ENCODE measurements at places on chromosomes 4 and X.

DNA sequence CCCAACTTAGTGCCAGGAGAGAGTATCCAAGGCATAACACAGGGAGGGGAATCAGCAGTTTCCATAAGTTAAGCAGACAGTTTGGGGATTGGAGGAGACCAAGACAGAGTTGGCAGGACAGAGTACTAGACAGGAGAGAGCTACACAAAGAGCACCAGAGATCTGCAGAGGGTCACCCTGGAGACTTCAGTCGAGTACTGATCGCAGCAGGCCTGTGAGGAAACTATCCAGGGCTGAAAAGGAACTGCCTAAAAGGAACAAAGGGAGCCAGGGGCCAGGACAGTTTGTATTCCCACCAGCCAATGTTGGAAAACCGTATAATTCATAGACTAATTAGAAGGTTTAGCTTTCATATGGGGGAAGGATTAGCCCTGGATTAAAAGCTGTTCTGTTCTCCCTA lies 80.6 kb upstream of the ENPP6 start:
- no peak for DNase-seq

GRCh38 chr4:107863416-107863815 lies 38.7 kb downstream of the SGMS2 start:
- DNase-seq: no peak

GRCh38 chr4:164012396-164013027 lies 518.0 kb downstream of the TMA16 start:
- no peak for DNase-seq

DNA sequence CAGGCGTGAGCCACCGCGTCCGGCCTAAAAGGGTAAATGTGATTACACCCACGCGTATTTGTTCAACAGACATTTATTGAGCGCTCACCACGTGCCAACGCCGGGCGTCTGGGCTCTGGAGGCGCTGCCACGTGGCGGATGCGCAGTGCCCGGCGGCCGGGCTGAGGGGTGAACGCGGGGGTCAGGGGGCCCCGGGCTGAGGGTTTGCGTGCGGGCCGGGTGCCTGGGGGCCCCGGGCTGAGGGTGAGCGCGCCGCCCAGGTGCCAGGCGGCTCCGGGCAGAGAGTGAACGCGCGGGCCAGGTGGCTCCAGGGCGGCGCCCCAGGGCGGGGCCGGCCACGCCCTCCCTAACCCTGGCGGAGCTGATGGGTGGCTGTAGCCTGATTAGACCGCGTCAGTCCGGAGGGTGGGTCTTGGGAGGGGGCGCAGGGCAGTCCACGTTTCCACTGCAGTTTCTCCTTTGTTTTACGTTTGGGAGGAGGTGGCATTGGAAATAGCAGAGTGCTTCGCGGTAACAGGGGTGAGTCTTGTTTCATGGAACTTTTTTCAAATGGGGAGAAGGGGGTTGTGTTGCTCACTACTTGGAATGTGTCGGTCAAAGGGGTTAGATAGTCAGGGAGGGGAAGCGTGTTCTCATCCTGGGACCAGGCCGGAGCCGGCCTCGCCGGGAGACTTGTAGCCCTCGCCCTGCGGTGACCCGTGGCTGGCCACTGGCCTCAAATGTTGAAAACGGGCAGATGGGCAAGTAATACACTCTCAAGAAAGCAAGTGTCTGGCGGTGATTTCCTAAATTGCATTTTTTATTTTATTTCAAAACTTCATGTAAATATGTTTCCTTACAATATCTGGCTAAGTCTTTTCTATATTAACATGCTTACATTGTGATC lies at the start of gene ZFP42:
Gene ZFP42, plus strand, starts transcription at position 450 of the 886 bp plus-strand sequence. CDS start 7,037 bp downstream, outside the sequence.
- DNase-seq: no peak

- DNase-seq: no peak
These were observed 117.4 kb downstream of the TMA16 start for GRCh38 chr4:163611784-163612445.

DNA sequence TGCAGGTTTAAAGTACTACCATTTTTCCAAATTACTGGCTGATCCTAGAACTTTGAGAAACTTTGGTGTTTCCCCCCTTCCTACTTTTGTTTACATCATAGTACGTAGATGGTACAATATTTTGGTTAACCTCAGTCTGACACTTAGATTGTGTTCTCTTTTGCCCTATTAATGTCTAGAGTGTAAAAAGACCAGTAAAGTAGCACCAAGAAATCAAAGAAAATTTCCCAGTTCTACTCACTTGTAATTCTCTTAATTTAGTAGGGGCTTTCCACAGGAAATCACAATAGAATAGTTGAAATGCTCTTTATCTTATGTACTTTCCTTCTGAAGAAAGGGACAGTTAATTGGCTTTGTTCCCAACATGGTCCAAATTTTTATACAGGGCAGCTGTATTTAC lies 51.6 kb downstream of the NFKB1 start:
- DNase-seq: no peak

DNA sequence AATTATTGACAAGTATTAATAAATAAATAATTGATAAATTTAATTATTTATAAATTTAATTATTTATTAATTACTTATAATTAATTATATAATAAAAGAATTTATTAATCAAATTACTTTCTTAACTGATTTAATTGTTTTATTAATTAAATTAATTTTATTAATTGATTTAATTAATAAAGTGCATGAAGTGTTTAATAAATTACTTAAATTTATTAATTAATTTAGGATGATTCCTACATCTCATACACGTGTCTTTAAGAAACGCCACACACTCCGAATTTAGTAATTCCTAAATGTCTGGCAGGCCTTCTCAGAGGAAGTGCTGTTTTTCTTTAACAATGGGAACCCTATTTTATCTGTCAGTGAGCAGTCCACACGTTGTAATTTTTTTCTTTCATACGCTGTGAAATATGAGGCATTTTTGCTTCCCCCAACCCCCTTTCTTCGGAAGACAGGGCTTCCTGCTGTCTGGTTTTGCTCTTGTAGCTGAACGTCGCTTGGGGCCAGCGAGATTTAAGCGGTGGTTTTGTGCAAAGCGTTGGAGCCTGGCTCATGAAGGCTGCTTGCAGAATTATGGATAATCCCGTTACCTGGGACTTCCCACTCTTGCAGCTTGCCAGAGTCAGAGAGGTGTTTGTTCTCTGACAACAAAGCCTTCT lies 46.8 kb downstream of the CRLF2 start:
- DNase-seq: no peak

DNA sequence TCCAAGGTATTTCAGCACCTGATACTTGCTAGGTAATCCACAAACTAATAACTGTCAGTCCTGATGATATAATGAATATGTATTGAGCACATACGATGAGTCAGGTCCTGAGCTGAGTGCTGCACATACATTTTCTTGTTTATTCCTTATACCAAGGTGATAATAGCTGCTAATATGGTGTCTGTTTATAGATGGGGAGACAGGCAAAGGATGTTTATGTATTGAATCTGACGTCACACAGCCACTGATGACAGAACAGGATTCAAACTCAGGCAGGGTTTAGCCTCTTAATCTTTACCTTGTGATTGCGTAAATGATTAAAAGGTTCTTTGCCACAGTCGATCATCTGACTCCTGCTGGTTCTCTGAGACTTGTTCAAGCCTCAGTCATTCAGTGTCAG lies 609.9 kb upstream of the CPEB2 start:
- DNase-seq: no peak

DNA sequence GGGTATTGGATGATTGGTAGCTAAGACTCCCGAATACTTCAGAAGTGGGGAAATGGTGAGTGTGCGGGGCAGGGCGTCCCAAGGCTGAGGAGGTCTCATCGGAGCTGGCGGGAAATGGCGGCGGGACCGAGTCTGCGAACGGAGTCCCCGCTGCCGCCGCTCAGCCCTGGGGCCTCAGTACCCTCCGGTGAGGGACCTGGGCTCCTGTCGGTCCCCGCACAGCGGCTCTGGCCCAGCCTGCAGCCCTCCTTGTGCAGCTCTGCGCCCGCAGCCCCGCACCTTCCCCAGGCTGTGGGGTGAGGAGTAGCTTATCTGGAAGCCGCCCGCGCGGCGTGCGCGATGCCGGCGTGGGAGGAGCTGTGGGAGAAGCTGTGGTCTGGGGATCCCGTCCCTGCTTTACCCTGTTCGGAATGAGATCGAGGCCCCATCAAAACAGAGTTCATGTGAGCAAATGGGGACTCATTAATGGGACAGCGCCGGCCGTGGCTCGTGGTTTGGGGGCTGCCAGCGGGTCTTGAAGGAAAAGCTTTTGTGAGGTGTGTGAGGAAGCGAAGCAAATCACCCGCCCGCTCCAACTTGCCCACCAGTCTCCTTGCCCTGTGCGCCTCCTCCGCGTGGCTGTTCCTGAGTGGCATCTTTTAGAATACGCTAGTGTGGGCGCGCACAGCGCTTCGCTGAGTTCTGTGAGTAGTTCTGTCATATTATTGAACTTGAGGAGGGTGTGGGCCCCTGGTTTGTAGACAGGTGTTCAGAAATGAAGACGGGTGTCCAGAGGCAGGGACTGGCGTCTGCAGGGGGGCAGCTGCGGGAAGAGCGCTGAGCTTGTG lies 531 bp downstream of the ZNF141 start:
- DNase-seq: peak; percentile 40

DNA sequence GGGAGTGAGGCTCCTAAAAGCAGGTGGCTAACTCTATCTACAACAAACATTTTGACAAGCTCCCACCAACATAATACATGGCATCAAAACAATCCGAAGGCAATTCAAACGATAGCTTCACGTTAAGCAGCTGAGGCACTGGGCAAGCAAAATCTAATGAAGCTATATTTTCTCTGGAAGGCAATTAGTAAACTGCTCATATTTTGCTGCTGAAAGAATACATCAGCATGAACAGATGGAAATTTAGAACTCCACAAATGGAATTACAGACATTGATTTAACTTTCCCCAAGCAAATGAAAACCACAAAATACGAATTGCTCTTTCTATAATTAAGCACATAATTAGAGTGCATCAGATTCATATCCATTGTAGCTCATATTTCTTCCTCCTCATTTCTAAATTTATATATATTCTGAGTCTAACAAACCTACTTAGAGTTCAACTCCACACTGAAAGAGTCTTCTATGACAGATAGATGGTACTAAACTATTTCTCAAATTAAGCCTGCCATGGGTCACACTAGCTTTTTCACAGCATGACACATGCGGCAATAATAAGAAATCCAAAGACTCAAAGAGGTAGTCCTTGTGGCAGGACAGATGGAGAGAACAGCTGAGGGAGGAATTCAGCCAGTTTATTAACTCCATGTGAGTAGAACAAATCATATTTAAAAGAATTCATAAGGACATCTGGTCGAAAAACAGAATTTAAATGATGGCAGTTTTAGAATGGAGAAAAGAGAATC lies 305.4 kb downstream of the MAPK10 start:
- no peak for DNase-seq

DNA sequence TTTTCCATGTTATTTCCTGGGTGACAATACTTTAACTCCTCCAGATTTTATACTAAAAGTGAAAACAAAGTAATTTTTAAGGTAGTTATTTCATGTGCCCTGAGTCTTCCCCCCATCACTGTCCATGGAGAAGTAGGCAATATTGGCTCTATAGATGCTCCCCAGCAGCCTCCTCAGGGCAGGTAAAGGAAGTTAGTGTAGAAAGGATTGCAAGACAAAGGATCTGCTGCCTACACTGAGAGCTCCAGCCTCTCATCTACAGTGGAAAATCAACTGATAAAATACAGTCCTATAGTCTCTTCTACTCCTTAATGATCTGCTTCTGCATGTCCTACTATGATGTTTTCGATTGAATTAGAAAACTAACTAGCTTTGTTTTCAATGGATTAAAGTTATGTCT lies 8.5 kb downstream of the POU3F4 start:
- DNase-seq: no peak

GRCh38 chr4:55303760-55304165 lies 42.3 kb upstream of the SRD5A3 start:
- DNase-seq: no peak

- DNase-seq: no peak
These were observed 96.7 kb upstream of the FTHL17 start for GRCh38 chrX:31168551-31168950.

DNA sequence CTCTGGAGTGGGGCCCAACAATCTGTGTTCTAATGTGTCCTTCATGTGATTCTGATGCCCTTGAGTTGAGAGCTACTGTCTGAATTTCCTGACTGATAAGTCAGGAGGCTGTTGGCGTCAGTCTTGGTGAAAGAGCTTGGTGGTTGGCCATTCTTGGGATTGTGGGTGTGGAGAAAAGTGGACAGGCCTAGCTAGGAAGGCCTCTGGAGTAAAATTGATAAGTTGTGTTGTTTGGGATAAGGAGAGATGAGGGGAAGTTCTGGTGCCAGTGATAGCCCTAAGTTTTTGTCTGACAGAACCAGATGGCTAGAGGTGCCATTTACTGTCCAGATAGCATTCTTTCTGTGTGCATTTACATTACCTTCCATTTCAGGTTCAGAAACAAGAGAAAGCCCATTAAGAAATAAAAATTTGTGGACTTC lies 11.7 kb downstream of the NSD2 start:
- no peak for DNase-seq

DNA sequence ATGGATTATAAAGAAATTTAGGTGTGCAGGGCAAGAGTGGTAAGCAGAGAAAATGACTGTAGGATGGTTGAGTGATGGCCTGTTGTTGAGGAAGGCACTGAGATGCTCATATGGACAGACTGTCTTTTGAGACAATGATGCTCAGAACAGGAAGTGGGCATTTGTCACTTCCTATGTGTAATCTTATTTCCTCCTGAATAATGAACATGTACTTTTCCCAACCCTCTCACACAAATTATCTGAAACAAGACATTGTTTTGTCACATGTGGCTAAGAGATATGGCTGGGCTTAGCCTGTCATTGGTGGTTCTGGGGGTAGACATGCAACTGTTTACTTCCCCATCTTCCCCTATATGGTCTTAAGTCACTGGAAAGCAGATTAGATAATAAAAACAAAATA lies 240.5 kb downstream of the CFAP47 start:
- DNase-seq: no peak

DNA sequence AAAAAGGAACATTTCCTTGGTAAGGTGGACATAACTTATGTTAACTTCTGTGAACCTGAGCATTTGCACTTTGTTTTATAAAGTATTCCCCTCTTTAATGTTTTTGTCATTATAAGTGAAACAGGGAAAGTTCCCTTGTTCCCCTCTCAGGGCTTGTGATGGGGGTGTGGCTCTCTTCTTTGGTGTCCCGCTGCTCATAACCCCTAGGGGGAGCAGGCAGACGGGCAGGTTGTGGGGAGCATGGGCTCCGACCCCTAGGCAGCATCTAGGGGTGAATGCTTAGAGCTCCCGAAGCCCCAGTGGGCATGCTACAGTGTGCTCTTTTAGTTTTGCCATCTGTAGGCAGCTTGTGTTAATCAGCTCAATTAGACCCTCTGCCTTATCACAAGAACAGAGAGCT lies 200.4 kb downstream of the DACH2 start:
- DNase-seq: no peak

DNA sequence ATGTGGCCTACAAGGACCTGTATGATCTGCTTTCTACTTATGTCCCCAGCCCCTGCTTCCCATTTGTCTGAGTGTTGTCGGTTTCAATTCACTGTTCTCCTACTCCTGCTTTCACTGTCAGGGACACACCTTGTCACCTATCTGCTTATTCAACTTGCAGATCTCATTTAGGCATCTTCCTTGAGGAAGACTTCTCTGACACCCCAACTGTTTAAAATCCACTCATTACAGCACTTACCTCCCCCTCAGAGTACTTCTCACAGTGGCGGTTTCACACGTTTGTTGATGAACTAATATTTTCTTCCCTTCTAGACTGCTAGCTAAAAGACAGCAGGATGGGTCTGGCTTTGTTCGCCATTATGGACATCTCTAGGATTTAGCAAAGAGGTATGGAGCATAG lies 279.9 kb upstream of the TET2 start:
- DNase-seq: no peak
